EL (cell line): ENCODE measurements at places on chromosomes 5 and 9.

GRCh38 chr5:126562823-126563222 is 32.2 kb downstream of the ALDH7A1 start:
- DNase-seq, result no peak

DNA sequence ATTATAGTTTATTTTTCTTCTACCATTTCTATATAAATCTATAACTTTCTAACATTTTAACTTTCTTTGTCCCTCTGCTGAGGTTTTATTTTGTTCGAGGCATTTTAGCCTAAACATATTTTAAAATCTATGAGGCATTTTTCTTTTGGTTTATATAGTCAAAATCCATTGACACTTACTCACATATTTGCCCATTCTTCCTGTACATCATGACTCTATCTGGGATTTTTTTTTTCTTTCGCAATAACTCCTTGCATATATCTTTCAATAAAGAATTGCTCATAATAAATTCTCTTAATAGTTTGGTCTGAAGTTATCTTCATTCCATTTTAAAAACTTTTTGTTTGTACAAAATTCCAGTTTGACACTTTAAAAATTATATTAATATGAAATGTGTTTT is 632.3 kb downstream of the TLE4 start:
- peak; percentile 38 for DNase-seq

DNA sequence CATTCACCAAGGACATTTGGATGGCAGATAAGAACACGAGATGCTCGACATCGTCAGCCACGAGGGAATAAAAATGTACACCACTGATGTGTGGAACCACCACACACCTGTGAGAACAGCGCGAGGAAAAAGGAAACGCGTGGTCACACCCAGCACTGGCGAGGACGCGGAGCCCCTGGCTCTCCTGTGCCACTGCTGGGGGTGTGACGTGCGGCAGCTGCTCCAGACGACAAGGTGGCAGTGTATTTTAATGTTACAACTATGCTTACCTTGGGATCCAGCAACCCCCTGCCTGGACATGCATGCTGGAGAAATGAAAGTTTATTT is 13.6 kb upstream of the CEP72 start:
- DNase-seq, result no peak

- DNase-seq, result no peak
Measured at GRCh38 chr5:169735913-169736312, 98.8 kb downstream of the DOCK2 start.

DNA sequence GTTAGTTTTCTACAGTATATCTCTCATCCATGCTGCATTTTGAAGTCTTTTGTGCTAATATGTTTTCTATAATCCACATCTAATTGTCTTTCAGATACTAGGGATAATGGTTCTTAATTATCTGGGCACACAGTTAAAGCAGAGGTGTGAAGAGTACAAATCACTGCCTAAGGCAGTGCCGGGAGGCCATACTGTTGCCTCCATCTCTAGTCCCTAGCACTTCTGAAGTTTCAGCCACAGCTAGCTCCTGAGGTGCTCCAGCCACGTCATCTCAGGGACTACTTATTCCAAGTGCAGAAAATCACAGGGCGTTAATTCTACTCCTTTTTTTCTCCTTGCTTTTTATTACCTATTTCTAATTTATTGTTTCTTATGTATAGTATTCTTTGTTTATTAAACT is 760.0 kb upstream of the FAM174A start:
- no peak for DNase-seq

GRCh38 chr9:26694381-26695297 is 198.0 kb downstream of the CAAP1 start:
- no peak for DNase-seq

DNA sequence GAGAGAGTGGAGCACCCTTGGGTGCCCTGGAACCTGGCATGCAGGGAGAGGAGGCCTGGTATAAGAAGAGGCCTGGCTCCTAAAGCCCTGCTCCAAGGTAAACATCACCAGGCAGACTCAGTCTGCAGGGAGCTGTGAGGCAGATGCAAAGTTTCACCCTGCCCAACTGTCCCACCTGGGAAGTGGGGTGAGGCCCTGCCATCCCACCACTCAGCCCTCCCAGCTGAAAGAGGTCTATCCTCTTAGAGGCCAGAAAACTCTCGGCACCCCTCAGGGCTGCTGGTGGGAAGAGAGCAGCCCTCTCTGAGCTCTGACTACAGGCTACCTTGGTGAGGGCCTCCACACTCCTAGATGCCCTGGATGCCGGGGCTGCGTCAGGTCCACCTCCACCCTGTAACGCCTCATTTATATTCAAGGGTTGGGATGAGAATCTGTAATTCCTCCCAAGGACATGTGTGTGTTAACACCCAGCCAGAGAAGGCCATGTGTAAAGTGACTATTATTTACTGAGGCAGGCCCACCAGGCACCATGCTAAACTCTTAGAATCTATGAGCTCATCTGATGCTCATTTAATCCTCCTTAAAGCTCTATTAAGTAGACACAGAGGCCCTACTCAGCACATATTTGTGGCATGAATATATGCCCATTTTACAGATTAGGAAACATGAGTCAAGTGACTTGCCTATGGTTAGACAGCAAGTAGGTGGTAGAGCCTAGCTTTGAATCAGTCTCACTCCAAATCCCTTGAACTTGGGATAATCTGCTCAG is 205.9 kb downstream of the FSTL4 start:
- DNase-seq, result no peak

GRCh38 chr5:39381376-39381775 is 17.1 kb upstream of the C9 start:
- no peak for DNase-seq

DNA sequence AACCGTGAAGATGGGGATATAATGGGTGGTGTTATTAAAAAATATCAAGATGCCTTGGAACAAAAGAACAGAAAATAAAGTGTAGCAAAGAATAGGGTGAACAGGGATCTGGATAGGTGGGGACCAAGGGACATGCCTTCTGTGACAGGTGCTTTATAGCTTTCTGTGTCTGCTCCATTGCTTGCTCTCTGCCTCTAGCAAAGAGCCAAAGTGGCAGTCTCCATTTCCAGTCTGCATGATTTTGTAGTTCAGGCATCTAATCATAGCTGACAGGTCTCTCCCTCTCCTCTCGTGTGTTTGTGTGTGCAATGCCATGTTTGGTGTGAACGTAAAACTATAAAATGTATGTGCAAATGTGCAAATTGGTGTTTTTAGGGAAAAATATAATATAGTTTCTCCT is 35.0 kb downstream of the LRRTM2 start:
- DNase-seq, result no peak

DNA sequence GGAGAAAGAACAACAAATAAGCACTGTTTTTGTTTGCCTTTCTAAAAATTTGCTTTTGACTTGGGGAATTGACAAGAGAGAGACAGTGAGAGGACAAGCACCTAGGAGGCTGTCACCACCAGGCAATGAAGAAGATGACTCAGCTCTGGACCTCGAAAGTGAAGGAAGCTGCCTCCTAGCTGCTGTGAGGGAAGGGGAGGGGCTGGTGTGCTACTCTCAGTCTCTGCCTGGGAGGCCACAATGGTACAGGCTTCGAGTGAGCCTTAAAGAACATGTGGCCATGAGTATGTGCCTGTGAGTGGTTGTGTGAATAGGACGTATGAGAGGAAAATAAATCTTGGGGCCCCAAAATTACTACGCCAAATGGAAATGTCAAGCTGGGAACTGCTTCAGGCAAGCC is 7.1 kb upstream of the PLK2 start:
- DNase-seq, result peak; percentile 66

- peak; percentile 50 for DNase-seq
Measured at GRCh38 chr9:94801681-94802080, 75.2 kb downstream of the AOPEP start.
